ENCODE measurements at places on chromosomes 2 and 18.

GRCh38 chr2:64675860-64676259 is 22.1 kb upstream of the SERTAD2 start:
- no peak for DNase-seq

DNA sequence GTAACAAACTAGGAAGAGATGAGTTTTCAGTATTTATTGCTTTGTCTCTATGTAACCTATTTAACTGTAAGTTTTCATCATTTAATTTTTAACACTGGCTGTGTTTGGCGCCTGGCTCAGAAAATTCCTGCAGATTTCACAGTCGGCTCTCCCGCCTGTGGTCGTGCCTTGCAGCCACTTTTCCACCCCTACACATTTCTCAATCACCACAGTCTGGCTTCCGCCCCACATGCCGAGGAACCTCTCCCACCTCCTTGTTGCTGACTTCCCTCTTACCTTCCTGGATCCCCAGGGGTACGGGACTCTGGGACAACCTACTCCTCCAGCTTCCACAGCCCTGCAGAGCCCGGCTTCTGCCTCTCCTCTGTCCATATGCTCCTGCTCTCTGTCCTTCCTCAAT is 41.6 kb upstream of the MGAT4A start:
- no peak for DNase-seq

GRCh38 chr2:173124441-173124840 is 48.8 kb downstream of the MAP3K20 start:
- no peak for DNase-seq

GRCh38 chr2:20563833-20564232 is 87.1 kb downstream of the HS1BP3 start:
- DNase-seq: no peak

DNA sequence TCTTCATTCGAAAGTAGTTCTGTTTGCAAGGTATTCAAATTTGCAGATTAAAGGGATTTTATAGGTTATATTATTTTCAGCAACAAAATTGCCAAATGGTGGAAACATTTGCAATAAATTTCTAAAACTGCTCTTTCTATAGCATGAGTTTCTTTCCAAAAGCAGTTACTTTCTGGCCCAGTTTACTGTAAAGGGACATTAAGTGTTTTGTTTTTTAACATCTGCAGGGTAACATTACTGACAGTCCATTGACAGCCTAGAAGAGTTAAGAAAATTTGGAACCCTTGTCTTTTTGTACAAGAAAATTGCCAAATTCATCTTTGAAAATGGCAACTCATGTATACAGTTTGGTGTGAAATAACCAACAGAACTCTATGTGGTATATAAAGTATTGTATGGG is 375.1 kb downstream of the SETBP1 start:
- no peak for DNase-seq

DNA sequence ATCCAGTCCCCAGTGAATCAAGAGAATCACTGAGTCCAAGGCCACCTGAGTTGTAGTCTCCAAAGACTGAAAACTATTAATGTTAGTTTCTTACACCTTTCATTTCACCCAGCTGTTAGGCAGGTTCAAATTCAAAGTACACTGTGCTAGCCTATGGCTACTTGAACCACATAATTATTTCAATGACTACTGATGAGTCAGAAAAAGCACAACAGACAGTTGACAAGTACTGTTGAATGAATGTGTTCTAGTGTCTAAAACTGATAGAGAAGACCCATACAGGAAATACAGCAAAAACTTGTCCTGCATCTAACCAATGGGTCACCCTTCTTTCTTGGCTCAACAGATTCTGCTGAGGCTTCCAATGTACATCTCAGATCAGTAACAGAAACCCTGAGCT is 160.9 kb downstream of the MYO5B start:
- DNase-seq: no peak

DNA sequence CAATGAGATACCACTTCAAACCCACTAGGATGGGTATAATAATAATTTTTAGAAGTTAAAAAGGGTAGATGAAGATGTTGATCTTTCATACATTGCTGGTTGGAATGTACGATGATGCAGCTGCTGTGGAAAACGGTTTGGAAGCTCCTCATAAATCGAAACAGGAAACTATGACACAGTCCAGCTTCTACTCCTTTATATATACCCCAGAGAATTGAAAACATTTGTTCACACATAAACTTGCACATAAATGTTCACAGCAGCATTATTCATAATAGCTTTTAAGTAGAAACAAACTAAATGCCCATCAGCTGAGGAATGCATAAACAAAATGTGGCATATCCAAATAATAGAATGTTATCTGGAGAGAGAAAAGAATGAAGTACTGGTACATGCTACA is 95.0 kb downstream of the STRADB start:
- DNase-seq: no peak

DNA sequence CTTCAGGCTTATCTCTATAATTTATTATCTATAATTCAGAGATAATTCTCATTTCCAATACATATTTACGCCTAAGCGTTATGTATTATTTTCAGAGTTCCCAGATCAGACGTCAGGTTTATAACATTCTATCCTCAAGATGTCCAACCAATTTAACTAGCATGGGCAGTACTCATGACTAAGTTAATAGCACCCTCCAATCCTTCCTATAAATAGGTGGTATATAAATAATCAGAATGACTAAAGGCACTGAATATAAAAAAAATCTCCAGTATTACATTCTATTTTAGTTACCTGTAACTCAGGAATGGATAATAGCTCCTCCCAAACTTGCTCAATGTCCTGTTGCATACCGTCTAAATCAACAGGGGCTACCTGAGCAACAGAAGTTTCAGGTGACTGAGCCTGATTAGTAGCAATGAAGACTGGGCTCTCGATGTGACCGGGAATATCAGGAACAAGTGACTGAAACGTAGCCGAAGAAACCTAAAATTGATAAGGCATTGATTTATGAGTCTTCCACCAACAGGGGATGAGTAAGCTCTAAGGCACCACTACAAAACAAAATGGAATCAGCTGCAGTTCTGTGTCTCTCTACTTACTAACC is 19.6 kb downstream of the HNRNPA3 start:
- DNase-seq: no peak

GRCh38 chr2:214837466-214837865 is 28.0 kb upstream of the BARD1 start:
- DNase-seq: no peak

GRCh38 chr2:226965376-226965775 is 129.5 kb downstream of the RHBDD1 start:
- DNase-seq: no peak

GRCh38 chr18:57135699-57136098 is 11.2 kb upstream of the BOD1L2 start:
- no peak for DNase-seq

- DNase-seq: no peak
Observed at GRCh38 chr2:53784436-53784835, 2.3 kb downstream of the ASB3 start.

DNA sequence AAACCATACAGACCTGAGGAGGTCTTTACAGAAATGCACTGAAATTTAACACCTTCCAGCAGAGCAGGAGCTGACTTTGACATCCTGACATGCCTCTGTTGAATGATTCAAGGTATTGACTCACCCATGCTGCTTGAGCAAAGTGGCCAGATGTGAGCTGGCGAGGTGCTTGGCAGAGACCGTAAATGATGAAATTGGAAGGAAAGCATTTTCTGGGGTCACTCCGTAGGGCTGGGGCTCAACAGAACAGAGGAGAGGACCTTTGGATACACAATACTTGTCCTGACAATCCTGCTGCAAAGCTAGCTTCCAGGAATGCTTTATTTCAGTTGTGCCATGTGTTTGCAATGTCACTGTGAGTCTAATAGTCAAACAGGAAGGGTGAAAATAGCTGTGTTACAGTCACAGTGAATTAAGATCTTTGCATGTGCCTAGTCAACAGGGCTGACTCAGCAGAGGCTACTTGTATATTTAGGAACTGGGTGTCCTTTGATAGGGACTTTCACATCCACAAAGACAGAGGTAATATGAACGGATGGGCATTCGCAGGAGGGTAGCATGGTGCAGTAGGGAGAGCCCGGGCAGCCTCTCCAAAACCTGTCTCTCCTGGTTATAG is 31.6 kb upstream of the NCK2 start:
- DNase-seq: no peak

DNA sequence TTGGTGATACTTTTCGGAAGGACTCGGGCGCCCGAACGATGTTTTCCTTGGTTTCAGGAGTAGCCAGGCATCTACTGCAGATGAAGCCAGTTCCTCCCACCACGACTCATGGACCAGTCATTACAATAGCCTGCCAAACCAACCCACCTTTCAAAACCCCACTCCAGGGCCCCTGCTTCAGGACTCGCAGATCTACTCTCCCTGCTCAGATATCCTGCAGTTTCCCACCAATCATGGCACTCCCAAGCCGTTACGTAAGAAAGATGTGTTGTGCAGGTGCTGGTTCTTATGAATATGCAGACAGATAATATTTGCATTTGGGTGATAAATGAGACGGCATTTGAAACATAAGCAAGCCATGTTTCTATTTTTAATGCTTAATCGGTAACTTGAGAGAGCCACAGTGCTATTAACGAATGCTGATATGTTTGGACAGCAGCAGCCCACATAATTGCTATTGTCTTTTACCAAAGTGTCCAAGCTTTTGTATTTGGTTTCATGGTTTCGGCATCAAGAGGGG is 3.5 kb upstream of the CYS1 start:
- DNase-seq: no peak

DNA sequence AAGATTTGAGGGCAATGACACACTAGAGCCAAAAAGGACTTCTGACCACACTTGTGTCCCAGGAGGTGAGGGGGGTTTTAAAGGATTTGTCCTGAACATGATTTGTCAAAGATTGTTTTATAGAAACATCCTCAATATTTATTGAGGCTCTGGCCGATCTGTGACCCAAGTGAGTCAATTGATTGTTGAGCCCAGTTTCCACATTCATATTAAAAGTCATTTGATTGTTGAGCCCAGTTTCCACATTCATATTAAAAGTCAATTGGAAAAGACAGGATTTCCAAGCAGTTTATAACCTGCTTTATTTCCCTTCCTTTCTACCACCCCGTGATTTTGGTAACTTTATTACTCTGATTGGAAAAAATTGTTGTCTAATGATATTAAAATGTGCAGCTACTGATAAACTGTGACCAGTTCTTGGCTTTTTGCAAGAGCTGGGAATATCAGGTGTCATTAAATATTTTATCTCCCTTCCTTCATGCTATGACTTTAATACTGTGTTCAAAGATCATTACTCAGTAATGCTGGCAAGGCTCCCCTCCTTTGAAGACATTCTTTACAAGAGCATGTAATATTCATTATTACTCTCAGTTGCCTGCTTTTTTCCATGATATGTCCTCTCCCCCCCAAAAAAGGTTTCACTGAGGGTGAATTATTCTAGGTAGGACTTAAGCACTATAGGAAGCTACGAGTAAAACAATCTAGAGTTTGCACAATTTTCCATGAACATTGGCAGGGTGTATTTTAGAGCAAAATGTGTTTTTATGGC is 75.3 kb downstream of the HRH4 start:
- DNase-seq: no peak

DNA sequence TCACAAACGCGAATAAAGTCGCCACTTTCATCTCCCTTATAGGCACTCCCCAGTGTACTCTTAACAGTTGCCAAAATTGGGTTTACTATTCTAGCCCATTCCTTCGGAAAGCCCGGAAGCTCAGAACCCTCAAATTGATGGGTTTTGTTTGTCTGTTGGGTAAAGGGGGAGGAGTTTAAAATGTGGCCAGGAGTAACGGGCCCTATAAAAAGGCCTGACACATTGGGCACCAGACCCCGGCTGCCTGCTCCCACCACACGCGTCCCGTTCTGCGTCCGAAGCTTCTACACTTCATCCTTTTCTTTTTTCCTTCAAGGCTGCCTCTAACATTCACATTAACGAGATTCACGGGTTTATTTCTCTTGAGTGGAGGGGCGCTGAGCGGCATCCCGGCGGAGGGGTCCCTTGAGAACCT is 837 bp downstream of the NHEJ1 start:
- no peak for DNase-seq

DNA sequence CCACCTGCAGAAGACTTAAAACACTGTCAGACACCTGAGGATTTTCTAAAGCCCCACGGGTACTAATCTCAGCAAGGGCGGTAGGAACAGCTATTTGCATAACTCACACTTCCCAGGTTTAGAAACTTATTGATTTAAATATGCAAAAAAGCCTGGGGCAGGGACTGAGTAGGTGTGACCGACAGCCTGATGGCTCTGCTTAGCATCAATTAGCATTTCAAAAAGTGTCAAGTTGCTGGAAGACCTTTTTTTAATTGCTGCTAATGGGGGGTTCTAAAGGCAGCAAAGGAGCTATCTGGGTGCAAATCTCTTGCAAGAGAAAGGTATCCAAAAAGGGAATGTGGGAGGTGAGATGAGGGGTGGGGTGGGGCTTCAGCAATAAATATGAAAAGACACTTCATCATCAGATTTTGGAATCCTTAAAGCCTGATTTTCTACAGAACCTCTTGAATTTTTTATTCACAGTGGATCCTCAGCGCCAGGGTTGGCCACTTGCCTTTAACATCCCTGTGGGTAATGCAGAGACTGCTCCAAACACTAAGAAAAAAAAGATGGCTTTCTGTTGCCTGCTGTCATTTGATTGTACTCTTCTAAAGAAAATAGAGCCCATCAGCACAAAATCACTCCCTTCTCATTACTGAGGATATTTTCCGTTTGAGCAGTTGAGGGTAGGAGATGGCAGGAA is 121.1 kb upstream of the RMP24 start:
- DNase-seq: no peak

DNA sequence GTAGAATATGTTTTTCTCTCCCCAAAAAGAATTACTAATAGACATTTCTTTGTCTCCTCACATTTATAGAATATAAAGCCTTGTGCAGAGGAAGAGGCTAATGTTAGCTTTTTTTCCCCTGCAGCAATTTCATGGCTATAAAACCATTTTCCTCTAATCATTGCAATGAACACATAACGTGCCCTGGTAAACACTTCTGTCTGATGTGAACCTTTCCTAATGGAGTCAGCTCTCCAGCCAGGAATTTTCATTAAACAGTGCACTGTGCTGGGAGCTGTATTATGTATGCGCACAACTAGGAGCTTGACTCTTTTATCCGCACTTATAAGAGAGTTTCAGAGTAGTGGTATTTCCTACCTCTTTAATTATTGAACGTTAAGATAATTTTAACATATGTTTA is 63.9 kb upstream of the SPATS2L start:
- no peak for DNase-seq

Data from stimulated activated CD8-positive, alpha-beta memory T cell treated with anti-CD3 and anti-CD28 coated beads, Interleukin-2, amount 100 ng/mL, for 1 hour (primary cell).